ENCODE measurements at places on chromosomes 5 and 9.

- no peak for DNase-seq
Measured at GRCh38 chr9:130763331-130764171, 70.0 kb downstream of the EXOSC2 start.

GRCh38 chr9:29213417-29214153 is 1640.3 kb upstream of the C9orf72 start:
- peak; percentile 82 for DNase-seq

DNA sequence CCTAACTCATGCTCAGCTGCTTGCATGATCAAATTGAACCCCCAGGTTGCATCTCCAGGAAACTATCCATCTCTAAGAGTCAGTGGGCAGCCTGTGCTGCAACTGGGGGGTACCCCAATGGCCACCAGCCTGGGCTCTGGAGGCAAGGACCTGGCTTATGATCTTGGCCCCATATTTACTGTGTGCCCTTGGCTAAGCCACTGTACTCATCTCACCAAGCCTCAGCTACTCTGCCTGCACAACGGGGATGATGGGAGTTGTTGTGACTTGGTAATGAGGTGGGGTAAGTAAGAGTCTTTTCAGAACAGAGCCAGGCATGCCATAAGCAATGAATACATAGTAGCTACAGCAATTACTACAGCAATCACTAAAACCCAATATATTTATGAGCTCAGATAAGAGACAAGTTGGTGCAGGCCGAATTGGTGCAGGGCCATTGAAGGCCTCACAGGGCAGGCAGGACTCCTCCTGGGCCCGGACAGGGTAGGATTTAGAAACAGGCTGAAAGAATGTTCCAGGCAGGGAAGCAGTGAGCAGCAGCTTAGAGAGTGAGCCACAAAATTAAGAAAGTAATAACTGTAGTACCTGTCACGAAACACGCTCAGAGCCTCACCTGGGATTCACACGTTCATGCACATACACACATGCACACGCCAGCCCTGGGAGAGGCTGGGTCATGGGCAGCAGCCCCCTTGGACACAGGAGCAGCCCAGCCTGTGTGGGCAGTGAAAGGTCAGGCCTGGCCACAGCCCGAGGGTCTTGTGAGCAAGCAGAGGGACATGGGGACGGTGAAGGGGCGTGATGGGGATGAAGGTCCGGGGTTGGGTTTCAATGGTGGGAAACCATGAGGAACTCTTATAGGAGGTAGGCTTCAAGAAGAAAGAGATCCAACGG is 74.1 kb downstream of the PAX5 start:
- DNase-seq: no peak

GRCh38 chr5:68746643-68747420 is 347.0 kb upstream of the SLC30A5 start:
- DNase-seq: no peak

GRCh38 chr5:61142391-61142790 is 19.9 kb downstream of the SMIM15 start:
- peak; percentile 35 for DNase-seq

Measured in NCI-H446 treated with DMSO at 0.1 percent for 48 hours (cell line).